ENCODE measurements at places on chromosomes 6 and 20.

DNA sequence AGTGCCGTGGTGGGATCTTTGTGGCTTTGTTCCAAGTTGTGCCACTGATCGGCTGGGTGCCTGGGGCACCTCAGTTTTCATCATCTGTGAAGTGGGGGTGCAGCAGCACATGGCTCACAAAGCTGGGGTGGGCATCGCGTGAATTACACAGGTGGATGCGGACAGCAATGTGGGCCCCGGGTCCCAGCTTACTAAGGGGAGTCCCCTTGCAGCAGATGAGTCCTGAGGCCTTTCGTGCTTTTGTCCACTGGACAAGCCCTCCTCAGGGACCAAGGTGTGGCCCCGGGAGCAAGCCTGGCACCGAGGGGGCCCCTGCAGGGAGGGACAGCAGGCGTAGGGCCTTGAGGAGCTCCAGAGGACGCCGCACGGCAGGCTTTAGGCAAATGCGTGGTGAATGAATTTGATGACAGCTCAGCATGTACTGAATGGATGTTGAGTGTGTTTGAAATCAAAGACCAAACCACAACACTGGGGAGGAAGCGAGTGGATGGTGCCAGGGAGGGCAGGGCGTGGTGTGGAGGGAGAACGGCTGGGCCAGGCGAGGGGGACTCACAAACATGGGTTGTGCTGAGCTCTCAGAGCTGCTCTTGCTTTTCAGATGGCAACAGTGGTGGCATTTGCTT lies 53.2 kb downstream of the IRF4 start:
- no peak for DNase-seq

- no peak for DNase-seq
These were observed 10.0 kb downstream of the TRERF1 start for GRCh38 chr6:42441697-42442081.

- DNase-seq = no peak
These were observed 246.1 kb upstream of the AFDN start for GRCh38 chr6:167580619-167580911.

GRCh38 chr6:30656513-30656912 lies 9.6 kb downstream of the C6orf136 start:
- peak; percentile 65 for DNase-seq

DNA sequence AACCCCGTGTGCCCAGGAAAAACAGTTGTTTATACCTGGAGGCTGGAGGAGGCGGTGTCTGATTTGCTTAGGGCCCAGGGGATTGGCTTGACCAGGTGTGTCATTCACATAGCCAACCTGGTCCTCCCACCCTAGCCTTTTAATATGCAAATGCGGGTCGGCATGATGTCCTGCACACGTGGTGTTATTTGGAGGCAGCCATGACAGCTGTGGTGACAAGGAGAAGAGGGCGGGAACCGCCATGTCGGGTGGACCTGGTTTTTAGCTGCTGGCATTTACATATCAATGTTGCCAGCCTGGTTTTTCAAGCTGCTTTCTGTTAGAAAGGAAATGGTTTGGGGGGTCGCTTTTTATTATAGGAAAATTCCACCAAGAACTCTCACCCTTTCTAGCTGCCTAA lies 291.4 kb upstream of the QKI start:
- no peak for DNase-seq

GRCh38 chr6:158560836-158561320 lies 987 bp downstream of the TMEM181 start:
- DNase-seq = peak; percentile 25

DNA sequence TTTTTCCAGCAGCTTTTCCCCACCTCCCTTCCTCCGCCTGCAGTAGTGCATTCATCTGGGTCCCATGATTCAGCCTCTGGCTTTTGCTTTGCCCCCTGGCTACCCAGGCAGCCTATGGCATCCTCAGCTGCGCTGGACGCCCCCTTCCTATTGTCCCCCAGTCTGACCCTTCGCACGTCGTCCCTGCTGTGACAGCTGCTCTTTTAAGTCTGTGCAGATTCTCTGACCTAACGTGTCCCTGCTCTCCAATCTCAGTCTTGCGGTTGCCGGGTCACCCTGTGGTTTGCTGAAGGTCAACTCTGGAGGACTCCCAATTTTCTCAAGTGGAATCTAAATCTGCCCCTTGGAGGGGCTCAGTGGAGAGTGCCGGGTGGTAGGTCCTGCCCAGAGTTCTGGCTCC lies 294.3 kb downstream of the CDC5L start:
- DNase-seq = no peak

DNA sequence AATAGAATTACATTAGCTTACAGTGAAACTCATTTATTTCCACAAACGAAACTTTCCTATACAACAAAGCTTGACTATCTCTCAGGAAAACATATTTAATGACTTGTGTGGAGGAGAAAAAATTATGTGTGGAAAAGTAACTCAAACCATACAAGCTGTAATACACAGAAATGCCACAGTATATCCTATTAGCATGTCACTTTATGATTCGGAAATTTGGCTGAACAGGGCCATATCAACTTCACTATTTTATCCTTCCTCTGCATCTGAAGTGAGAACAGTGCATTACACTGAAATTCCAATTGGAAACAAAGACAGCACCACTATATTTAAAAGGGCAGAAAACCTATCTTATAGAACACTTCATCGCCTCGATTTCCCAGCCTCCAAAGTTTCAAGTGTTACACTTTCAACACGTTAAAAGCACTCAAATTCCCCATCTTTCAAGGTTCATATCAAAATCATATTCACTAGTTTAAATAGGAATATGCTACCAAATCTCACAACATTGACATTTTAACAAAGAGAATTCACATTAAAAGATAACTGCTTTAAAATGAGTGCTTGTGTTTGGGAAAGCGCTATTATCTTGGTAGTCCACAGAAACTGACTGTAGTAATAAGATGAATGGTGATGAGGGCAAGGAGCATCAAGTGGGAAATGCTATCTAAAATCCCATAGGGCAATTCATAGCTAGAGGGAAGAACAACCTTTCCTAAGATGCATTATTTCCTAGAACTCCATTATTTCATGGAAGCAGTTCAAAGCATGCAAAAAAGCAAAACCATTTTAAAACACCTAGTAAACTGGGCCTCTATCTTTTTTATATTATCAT lies 1.8 kb downstream of the REV3L start:
- DNase-seq = no peak

- no peak for DNase-seq
These were observed 27.0 kb upstream of the SLC32A1 start for GRCh38 chr20:38697306-38697705.

DNA sequence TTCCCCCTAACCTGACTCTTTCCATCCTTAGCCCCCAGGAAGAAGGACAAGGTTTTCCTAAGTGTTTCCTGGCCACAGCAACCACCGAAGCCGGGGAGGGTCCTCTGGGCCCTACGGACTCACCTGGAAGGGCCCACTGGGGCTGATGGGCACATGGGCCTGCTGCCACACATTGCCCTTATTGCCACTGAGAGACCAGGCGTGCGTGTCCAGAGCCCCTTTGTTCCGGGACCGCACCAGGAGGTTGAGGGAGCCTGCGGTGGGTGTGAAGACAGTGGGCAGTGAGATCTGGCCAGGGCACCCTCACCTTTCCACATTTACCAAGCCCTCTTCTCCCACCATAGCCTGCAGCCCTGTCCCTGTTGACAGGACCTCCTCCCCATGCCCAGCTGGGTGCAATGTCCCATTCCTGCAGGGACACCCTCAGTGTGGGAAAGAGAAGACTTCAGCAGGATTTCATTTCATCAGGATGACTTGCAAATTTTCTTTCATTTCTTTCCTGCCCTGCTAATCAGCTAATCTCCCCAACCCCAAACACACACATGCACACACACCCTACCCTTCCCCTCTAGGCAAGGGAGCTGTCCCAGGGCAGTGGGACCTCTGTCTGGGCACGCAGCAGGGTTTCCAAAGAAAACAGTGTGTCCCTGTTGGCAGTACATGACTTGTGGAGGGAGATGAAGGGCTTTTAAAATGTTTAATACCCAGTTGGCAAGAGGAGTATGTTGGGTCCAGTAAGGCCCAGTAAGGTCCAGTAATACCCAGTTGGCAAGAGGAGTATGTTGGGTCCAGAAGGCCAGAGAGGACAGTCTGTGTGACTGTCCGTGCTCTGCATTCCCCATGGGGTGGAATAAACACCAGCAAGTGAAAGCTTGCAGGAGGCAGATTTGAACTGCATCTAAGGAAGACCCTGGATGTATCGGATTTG lies 59.0 kb downstream of the MDGA1 start:
- no peak for DNase-seq

DNA sequence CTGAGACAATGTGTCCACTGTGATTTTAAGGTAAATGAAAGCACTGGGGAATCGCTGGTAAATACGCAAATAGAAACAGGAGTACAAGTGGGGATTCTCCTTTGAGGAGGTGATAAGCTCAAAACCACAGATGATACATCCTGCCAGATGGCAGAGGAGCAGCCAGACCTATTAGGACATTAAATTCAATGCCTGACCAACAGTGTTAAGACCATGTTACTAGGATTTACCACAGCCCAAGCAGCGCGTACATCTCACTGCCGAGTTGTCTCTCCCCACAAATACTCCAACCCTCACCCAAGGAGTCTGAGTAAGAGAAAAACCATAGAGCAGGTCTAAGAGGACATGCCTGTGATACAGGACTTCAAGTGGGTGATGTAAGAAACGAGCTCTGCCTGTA lies 68.9 kb upstream of the TULP1 start:
- DNase-seq = no peak

DNA sequence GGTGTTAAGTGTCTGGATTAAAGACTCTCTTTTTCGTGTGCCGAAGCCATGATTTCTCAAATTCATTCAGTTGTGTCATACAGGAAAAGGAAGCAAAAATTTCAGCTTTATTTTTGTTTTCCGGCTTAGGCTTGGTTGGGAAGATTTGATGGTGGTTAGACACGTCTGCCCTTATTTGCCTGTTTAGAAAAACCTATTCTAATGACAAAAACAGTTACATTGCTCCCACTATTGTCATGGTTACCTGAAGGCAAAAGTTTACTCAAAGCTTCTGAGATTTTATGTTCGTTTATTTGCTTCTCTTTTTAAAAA lies 982 bp downstream of the DNAJC5 start:
- DNase-seq = no peak

GRCh38 chr6:68689910-68690309 lies 54.8 kb downstream of the ADGRB3 start:
- DNase-seq = no peak

GRCh38 chr6:72916298-72916697 lies 294.4 kb downstream of the KCNQ5 start:
- DNase-seq = peak; percentile 7

GRCh38 chr20:23050847-23051627 lies 1.6 kb upstream of the THBD start:
- DNase-seq = peak; percentile 93

DNA sequence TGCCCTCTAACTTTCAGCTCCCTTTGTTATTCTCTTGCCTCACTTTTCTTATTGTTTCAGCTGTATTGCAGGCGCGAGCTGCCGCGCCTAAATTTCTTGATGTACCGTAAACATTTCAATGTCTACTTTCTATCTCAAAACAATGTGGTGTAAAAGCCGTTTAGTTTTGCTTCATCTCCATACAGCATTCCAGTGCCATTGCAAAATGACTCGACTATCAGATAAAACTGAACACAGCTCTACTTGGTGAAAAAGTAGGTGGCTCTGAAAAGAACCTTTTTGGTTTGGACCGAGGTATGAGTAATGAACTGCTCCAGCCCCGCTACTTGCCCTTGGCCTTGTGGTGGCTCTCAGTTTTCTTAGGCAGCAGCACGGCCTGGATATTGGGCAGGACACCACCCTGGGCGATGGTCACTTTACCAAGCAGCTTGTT lies 74.6 kb downstream of the OR2B2 start:
- peak; percentile 32 for DNase-seq

DNA sequence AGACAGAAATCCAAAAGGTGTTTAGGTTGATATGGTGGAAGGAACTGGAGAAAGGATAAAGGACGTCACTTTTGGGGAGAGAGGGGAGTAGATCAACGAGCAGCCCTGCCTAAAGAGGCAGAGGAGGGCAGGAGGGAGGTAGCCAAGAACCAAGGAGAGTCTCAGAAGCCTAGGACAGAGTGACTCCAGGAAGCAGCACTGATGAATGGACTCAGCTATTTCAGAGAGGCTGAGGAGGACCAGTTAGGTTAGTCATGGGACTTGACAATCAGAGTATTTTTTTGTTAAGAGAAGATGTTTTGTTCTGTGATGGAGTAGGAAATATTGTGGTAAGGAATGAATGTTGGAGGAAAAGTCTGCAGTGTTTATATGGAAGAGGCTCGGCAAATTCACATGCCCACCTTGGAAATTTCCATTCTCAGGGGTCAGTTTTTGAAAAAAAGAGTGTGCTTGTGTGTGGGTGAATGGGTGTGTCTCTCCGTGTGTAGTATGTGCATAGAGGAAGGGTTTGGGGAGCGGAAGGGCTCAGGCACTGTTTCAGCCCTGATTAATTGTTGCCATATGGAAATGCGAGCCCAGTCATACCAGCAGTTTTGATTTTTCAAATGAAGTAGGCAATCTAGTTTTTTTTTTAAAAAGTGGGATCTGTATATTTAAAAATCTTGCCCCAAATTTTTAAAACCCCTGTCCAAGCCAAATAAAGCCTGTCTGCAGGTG lies 303.6 kb downstream of the SAMD5 start:
- DNase-seq = no peak

DNA sequence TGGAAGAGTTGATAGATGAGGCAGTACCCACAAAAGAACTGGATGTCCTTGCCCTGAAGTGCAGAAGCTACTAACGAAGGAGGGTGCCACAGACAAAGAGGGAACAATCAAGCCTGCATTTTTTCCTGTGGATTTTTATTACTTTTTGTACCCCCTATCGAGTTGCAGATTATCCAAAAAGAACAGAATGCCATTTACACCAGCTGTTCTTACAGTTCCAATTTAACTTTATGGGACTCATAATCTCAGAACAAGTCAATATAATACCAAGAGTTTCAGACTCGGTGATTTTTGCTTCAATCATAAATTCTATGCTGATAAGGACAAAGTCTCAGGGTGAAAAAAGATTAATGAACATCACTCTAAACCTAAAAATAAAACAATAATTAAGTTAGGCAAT lies 4.0 kb upstream of the CNKSR3 start:
- DNase-seq = no peak

DNA sequence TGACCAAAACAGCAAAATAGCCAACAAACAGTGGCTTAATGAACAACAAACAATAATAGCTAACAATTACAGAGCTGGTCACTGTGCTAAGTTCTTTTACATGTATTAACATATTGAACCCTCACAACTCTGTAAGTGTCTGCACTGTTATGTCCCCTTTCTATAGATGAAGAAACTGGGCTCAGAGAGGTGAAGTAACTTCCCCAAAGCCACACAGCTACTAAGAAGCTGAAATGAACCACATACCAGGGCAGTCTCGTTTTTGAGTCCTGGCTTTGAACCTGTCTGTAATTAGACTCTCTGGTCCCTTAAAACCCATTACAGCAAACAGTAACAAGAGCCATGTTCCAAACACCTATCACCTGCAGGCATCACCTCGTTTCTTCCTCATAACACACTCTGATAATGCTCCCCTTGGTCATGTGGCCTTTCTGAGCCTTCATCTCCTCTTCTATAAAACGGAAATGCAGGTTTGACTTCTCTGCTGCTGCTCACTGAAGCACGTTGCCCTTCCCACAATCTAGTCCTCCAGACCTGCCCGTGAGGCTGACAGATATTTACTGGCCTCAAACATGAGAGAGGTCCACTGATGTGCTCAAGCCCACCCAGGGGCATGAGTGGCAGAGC lies 23.3 kb downstream of the KCNK15 start:
- DNase-seq = no peak
